HT-29 (cell line): ENCODE measurements at places on chromosomes 3 and 15.

- DNase-seq, result no peak
These were observed 35.8 kb downstream of the CMTM8 start for GRCh38 chr3:32274306-32274705.

GRCh38 chr3:53672981-53673380 is 173.2 kb downstream of the CHDH start:
- no peak for DNase-seq

DNA sequence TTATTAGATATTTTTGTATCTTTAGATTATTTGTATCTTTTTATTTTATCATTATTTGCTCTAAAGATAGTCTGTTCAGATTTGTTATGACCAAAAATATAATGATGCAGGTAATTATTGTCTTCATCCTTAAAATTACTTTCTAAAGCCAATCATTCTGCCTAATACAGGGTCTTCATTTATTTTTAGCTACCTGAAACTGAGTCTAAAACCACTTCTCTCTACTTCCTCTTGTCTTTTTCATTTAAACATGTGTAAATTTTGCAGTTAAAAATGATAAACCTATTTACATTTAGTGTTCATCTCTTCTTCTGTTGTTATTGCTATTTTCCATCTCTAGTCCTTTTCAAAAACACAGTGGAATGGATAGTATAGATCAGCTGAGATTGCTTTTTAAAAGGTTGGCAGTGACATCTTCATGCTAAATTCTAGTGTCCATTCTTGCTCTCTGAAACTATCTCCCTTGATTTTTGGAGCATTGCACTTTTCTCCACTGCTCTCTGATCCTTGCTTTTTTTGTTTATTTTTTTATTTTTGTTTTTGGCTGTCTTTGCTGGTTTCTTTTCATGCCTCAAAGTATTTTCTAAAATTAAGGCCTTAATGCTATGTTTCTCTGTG is 91.8 kb downstream of the UBE2E2 start:
- no peak for DNase-seq

GRCh38 chr15:98854496-98854895 is 153.1 kb downstream of the PGPEP1L start:
- no peak for DNase-seq

DNA sequence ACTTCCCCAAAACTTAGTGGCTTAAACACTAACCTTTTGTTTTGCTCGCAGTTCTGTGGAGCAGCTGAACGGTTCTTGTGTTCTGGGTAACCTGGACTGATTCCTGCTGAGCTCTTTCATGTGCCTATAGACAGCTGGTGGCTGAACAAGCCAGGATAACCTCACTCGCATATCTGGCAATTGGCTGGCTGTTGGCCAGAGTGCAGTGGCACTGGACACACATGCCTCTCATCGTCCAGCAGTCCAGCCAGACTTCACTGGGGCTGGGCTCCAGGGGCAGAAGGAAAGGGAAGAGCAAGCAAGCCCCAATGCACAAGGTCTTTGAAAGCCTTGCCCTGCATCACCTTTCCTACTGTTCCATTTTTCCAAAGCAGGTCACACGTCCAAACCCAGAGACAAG is 53.6 kb upstream of the GATA2 start:
- no peak for DNase-seq

DNA sequence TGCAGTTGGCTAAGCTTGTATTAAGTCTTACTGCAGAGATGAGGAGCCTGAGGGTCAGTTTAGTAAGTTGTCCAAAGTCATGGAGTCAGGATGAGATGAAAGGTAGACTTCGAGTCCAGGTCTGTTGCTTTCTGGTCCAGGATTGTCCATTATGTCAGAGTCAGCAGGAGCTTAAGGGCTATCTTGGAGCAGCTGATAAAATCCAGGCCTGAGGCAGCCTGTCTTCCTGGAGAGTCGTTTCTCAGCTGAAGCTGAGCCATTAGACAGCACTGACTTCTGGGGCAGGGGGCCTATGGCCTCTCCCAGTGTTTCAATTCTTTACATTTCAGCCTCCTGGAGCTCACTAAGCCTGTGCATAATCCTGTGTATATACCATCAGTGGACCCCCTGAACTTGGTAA is 219.5 kb upstream of the GAP43 start:
- DNase-seq, result no peak

DNA sequence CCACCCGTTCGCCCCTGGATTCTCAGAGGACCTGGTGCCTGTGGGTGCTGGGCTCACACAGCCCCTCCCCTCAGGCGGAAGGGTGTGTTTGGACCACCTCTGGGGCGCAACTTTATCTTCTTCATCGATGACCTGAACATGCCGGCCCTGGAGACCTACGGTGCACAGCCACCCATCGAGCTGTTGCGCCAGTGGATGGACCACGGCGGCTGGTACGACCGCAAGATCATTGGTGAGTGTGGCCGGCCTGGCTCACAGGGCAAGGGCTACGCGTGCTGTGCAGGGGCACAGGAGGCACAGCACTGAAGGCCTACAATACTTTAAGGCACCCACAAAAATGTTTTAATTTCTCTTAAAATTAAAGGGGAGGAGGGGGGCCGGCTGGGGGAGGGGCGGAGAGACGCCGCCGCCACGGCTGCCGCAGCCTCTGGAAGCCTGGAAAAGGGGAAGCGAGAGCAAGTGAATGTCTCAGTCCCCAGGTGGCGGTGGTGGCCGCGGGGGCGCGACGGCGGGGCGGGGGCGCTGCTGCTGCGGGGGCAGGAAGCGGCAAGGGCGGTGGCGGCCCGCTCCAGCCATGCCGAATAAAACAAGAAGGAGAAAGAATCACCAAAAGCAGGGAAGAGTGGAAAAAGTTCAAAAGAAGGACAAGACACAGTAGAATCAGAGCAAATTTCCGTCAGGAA is 56.8 kb downstream of the DNAH1 start:
- no peak for DNase-seq

DNA sequence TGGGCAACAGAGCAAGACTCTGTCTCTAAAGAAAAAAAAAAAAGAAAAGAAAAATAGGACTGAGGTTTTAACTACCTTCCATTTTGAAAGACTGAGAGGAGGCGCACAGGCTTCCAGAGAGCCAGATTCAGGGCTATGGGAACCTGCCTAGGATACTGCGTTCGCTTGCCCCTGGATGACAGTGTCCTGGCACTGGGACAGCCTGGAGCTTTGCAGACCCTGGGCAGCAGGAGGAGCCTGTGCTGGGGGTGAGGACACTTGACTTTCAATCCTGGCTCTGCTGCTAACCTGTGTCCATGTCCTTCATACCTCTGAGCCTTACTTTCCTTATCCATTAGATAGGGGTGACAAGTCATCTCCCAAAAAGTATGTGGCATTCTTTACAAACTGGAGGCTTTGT is 31.2 kb downstream of the CD276 start:
- DNase-seq, result no peak

DNA sequence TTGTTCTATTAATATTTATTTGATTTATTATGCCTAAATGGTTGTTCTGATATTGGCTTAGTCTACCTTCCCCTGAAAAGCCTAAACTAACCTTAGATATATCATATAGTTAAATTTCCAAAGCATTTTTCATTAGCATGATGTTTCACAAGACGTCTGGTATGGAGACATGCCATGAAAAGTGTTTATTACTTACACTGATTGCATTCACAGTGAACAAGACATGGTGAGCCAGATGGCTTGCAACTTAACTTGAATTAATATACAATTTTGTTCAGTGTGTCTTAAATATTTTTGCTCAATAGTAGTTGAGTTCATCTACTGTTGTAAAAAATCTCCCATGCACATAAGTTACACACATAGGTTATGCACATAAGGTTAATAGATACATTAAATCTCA is 758.4 kb downstream of the NSUN3 start:
- no peak for DNase-seq

- DNase-seq, result peak; percentile 92
These were observed 95.7 kb downstream of the CPN2 start for GRCh38 chr3:194255252-194256039.

DNA sequence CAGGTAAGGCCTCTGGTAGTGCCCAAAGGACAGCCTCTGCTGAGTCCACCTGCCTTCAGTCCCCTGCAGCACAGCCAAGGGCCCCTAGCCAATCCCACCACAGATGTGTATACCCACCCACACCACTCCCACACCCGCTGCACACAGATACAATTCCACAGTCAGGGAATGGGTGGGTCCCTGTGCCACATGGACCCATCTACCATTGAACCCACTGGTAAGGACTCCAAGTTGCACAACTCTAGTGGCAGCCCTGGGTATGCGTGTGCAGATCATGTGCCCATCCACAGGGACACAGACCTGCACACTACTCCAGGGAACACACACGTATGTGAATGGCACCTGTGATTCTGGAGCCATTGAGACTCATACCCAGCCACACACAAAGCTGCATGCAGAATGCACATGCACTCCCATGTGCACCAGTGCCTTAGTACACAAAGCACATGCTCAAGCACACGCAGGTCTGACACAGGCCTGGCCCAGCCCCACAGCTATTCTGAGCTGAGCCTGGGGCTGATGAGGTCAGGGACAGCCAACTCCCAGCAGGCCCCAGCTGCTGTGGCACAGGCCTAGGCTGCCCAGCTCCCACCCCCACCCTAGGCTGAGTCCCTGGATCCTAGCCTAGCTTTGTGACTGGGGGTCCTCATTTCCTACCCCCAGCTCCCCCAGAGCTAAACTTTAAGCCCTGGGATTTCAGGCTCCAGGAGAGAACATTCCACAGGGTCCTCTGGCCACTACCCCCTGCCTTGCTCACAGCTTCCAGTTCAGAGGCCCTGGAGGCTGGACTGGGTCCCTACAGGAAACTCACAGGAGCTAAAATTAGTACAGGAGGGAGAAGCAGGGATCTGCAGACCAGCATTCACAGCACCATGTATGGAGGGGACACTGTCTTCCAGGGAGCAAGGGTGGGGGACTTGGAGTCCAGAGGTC is 2.7 kb upstream of the ALS2CL start:
- DNase-seq, result no peak

GRCh38 chr3:196016485-196016884 is 65.4 kb downstream of the TFRC start:
- DNase-seq, result no peak

- DNase-seq, result peak; percentile 40
These were observed 1.0 kb downstream of the PDE12 start for GRCh38 chr3:57557085-57557537.

DNA sequence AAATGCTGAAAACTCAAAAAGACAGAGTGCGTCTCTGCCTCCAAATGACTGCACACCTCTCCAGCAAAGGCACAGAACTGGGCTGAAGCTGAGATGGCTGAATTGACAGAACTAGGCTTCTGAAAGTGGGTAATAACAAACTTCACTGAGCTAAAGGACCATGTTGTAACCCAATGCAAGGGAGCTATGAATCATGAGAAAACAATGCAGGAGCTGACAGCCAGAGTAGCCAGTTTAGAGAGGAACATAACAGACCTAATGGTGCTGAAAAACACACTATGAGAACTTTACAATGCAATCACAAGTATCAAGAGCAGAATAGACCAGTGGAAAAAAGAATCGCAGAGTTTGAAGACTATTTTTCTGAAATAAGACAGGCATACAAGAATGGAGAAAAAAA is 10.1 kb upstream of the AVEN start:
- no peak for DNase-seq

GRCh38 chr3:120552184-120553172 is 43.7 kb upstream of the NDUFB4 start:
- DNase-seq, result no peak
